ENCODE measurements at places on chromosomes 5 and 9. TPM values are rescaled to one million over a fixed set of nuclear protein-coding genes. Genes with fewer than 3 reads are reported as not detected.

Gene ANKRD31
- total RNA-seq, result 0.26 TPM

Gene CD72
- 0.90 TPM for total RNA-seq

GRCh38 chr5:157801-158200 lies 33.5 kb upstream of the LRRC14B start:
- no peak for DNase-seq

GRCh38 chr9:122912671-122912963 lies 506 bp downstream of the ZBTB6 start:
- DNase-seq, result no peak

GRCh38 chr9:110891760-110892159 lies 146.5 kb downstream of the LPAR1 start:
- peak; percentile 50 for DNase-seq

DNA sequence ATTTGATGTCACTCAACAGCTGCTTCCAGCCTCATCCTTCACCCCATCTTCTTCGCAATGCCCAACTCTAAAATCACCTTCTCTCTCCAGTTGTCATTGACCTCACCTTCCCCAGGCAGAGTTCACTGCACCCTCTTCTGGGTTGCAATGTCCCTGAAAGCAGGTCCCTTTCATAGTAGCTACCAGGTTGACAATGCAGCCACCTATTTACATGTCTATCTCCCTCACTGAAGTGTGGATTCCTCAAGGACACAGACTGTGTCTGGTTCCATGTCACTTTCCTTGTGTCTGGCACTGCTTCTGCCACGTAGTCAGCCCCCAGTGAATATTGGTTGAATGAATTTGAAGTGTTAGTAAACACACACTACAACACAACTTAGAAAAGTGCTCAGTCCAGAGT lies 445.5 kb upstream of the WWC1 start:
- DNase-seq, result no peak

All from bronchial epithelial cell (primary cell).